Central memory CD8-positive, alpha-beta T cell (primary cell): ENCODE measurements at places on chromosomes 7 and 10.

DNA sequence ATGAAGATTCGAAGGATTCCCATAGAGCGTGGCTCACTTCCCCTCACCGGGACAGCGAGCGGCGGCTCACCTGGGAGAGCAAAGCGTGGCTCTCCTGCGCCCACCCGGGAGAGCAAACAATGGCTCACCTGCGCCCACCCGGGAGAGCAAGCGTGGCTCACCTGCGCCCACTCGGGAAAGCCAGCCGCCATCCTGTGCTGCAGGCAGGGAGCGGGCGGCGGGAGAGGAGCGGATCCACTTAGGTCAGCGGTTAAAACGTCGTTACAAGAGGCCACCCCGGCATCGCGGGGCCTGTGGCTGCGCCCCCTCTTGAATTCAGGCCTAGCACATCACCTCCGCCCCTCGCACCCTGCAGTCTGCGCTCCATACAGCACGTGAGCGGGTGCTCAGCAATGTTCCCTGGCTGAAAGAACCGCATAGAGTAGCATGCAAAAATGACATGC lies 461 bp upstream of the FIGNL1 start:
- DNase-seq = peak; percentile 23

- DNase-seq = no peak
Observed at GRCh38 chr10:118259288-118259906, 82.7 kb downstream of the FAM204A start.

- no peak for DNase-seq
Observed at GRCh38 chr7:51229106-51229537, 87.5 kb downstream of the COBL start.

DNA sequence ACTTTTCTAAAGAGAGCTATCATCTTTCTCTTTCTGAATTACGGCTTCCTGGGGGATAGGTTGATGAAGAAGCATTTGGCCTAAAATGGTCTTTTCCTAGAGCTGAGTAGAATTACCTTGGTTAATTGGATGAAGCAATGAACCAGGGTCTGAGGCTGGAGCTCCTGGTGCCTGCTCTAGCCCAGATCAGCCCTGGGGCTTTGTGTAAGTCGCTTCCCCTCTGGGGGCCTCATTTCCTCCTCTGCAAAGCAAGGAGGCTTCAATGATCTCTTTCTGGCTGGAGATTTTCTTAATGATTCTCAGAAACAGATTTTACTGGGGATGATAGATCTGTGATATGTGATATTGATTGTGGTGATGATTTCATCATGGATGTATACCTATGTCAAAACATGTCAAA lies 3.5 kb upstream of the CPA2 start:
- DNase-seq = no peak

DNA sequence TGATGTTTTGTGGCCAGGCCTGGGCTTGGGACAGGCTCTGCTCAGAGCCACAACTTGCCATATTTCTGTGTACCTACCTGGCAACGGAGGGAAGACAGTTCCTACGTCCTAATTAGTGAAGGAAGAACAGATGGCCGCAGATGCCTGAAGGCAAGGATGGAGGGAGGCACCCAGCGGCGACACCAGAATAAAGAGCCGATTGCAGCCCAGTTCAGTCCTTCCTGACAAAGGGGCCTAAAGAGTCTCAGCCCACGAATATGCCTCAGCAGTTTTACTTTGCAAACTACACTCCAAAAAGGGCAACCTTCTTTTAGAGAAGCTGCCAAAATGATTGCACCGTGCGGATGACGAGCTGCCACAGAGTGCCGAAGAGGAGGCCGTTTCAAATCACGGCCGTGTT lies 585.8 kb downstream of the GLRX3 start:
- DNase-seq = no peak

GRCh38 chr7:37705976-37706375 lies 22.4 kb downstream of the GPR141 start:
- no peak for DNase-seq
